Ammon's horn (tissue), 1 donor: ENCODE measurements at places on chromosomes 6 and 20.

DNA sequence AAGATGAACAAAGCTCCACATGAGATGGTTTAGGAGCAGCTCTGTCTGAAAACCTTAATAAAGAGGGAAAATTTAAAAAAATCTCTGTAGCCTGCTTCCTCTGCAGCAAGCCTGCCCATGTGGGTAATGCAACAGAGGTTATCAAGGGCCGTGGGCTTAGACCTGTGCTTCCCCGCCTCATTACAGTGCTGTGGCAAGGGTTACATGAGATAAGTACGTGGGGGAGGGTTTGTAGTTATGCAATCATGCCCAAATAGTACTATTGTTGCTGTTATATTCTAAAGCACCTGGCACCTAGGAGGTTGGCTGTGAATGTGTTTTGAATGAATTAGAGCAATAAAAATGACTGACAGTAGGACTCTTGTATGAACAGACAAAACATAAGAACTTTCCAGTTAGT lies 68.3 kb downstream of the PKHD1 start:
- no peak for DNase-seq

DNA sequence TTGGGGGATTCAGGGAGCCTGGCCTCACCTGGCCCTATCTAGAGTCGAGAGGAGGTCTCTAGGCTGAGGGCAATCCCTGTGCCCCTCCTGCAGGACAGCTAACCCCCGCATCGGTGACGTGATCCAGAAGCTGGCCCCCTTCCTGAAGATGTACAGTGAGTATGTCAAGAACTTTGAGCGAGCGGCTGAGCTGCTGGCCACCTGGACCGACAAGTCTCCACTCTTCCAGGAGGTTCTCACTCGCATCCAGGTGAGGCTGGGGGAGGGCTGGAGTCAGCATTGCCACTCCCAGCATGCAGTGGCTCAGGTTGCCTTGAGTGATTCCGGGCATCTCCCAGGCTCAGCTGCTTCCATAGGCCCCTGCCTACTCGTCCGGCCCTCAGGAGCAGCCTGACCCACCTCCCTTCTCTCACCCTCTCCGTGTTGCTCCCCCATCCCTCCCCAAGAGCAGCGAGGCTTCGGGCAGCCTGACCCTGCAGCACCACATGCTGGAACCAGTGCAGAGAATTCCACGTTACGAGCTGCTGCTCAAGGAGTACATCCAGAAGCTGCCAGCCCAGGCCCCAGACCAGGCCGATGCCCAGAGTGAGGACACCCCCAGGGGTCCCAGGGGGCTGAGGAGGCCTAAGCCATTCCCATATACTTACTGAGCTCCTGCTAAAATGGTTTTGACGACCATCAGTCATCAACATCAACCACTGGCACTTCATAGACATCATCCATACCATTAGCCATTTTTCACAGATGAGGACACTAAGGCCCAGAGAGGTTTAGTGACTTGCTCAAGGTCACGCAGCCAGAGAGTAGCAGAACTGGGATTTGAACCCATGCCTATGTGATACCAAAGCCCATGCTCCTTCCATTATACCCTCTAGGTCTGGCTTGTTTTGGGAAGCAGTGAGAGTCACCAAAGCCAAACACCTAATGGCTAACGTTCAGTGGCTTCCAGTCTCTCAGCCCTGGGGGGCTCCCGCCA lies 8.3 kb downstream of the FGD2 start:
- no peak for DNase-seq

DNA sequence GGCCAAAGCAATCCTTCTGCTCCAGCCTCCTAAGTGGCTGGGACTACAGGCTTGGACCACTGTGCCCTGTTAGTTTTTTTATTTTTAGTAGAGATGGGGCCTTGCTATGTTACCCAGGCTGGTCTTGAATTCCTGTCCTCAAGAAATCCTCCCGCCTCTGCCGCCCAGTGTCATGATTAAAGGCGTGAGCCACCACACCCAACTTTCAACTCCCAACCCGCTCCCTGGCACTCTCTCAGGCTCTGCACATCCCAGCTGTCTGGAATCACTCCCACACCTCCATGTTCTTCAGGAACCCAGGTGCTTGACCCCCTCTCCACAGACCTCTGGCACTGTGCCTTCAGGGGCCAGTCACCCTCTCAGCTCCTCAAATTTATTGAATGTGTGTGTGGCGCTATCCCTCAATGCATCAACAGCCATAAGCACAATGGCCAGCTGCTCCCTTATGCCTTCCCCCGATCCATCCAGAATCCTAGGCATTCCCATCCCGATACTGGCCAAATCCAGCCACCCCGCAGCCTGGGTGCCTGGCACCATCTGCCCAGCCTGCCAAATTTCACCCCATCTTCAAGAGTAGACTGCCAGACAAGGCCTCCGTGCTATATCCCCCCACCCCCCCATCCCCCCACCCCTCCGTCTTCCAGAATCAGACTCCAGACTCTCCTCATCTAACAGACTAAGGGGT lies 647 bp upstream of the POU5F1 start:
- no peak for DNase-seq

GRCh38 chr6:170038708-170039107 lies 252.2 kb downstream of the DLL1 start:
- no peak for DNase-seq

DNA sequence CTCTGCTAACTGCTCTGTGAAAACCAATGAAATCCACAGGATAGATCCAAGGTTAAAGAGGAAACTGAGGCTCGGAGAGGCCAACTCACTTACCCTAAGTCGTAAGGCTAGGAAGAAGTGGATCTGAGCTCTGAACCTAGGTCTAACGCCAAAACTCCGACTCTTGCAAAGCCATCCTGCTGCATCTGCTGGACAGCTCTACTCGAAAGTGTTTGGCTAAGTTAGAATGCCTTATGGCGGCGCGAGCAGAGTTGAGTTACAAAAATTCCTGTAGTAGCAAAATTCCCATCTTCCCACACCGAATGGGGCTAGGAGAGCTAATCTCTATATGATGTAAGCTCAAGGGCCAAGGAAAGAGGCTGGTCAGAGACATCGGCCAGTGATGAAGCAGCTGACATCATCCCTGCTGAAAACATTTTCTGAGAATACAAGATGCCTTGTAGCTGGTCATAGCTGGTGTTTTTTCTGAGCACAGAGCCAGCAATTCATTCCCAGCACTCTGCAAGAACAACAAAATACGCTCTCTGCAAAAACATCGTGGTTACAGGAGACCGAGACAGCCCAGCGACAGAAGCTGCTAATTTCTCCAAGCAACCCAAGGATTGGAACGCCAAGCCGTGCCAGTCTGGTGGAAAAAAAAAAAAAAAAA lies 1.8 kb downstream of the SPATA2 start:
- peak; percentile 78 for DNase-seq

- DNase-seq: no peak
Measured at GRCh38 chr20:33922224-33922623, 71.5 kb upstream of the RALY start.

- no peak for DNase-seq
Measured at GRCh38 chr6:7993952-7994351, 70.2 kb downstream of the BLOC1S5 start.

- no peak for DNase-seq
Measured at GRCh38 chr6:83921315-83921714, 61.8 kb downstream of the CYB5R4 start.

- DNase-seq: no peak
Measured at GRCh38 chr6:108341372-108341771, 46.5 kb downstream of the AFG1L start.

DNA sequence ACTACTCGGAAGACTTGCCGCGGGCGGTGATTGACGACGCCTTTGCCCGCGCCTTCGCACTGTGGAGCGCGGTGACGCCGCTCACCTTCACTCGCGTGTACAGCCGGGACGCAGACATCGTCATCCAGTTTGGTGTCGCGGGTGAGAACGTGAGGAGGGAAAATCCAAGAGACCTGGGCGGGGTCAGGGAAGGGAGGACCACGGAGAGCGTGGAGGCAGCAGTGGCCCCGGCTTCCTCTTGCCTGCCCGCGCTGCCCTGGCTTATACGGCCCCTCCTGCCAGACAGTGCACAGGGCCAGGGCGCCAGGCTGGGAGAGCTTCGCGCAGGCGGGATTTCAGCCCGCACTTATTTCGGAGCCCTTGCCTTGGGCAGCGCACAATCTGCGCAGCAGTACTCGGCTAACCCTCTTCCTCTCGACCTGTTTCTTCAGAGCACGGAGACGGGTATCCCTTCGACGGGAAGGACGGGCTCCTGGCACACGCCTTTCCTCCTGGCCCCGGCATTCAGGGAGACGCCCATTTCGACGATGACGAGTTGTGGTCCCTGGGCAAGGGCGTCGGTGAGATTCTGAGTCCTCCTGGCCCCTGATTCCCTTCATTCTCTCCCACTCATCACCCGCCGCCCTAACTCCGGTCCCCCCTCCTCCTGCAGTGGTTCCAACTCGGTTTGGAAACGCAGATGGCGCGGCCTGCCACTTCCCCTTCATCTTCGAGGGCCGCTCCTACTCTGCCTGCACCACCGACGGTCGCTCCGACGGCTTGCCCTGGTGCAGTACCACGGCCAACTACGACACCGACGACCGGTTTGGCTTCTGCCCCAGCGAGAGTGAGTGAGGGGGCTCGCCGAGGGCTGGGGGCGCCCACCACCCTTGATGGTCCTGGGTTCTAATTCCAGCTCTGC lies 2.0 kb downstream of the MMP9 start:
- DNase-seq: no peak
